NCI-H446 (cell line): ENCODE measurements at places on chromosomes 2 and 18.

GRCh38 chr2:129248198-129248597, 731.3 kb upstream of the RAB6C start:
- no peak for DNase-seq

- no peak for DNase-seq
Observed at GRCh38 chr2:206798000-206798399, 32.6 kb downstream of the FASTKD2 start.

GRCh38 chr2:205930209-205930608, 155.8 kb downstream of the INO80D start:
- no peak for DNase-seq

GRCh38 chr2:62569907-62570841, 64.2 kb upstream of the TMEM17 start:
- DNase-seq, result no peak

DNA sequence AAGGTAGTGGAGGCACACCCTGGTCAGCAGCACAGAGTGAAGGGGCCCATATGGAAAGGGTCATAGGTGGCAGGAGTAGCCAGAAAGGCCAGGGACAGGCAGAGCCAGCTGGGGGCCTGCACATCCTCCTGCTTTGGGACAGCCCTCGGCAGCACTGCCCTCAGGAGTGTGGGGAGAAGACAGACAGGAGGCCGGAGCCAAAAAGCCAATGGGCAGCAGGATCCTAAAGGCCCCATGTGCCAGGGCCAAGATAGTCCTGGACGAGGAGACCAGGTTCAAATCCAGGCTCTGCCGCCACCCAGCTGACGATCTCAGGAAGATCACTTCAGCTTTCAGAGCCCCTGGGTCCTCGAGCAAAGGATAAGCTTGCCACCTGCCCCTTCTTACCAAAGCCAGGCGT, 220.1 kb downstream of the TMEM163 start:
- no peak for DNase-seq

DNA sequence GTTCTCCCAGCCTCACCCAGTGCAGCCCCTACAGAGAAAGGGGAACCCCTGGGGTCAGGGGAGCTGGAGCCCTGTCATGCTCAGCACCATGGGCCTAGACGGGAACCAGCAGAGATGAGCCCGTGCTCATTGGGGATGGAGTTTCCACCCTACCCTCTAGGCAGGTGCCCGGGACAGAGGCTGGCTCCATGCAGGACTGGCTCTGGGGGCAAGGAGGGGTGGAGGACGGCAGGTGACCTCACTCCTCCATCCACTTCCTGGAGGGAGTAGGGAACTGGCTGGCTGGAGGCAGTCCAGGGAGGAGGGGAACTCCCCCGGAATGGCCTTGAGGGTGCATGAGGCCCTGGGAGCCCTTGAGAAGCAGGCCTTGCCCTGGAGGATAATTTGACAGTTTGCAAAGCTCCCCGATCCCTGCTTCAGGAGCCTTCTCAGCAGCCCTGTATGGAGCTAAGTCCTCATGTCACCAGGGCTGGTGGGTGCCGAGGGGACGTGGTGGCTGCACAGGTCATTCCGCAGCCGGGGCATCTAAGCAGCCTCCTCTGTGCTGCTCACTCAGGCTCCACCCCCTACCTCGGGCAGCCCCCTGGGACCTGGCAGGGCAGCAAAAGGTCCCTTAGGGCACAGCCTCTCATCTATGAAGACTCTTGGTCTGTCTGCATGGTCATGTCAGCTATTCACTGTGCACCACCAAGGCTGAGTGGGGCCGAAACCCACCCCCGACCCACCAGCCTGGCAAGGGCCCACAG, 2.1 kb downstream of the NEURL3 start:
- DNase-seq, result no peak

GRCh38 chr2:52340171-52340570, 1308.2 kb upstream of the NRXN1 start:
- DNase-seq, result no peak
